ENCODE measurements at places on chromosomes 5 and 9.

GRCh38 chr9:101028346-101029314, at the start of gene PLPPR1:
TSS of gene PLPPR1 (plus strand) at chr9:101028727.
- DNase-seq, result peak; percentile 78

DNA sequence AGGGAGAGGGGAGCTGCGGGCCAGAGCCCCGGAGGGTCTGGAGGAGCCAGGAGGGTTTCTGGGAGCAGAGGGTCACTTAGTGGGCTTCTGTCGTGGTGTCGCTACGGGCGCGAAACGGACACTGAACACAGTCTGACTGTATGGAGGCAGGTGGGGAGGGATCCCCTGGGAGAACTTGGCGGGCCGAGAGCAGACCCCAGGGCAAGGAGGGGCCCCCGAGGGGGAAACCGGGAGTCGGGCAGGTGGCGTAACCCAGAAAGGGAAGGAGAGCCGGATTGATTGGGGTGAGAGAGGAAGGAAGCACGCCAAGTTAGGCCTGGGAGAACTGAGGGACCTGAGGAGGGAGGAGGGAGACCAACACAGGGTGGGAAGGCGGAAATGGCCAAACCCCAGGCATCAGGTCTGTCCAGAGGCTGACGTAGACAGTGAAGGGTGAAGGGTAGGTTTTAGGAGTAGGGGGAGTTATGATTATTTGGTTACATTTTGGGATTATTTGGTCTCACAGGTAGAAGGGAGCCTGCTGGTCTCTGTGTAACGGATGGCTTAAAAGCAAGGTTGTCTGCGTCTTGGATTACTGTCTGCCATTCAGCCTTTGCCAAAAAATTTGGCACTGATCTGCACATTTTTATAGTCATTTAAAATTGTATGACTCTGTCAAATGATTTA, 3.3 kb upstream of the MSMP start:
- DNase-seq, result peak; percentile 80

DNA sequence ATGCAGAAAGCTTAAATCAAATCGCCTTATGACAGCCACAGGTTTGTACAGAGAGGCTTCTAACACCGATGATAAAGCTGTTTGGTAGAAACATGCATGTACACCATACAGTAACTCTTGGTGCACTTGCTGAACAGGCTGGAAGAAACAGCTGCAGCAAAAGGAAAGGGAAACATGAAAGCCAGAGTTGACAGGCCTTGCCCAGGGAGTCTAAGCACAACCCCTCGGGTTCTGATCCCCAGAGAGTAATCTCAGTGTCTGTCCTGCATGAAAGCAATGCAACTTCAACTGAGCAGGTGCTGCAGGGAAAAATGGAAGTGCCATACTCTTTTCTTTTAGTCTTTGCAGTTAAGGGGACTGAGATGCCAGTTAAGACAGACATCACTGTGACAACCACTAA, 419.9 kb downstream of the BNC2 start:
- no peak for DNase-seq

DNA sequence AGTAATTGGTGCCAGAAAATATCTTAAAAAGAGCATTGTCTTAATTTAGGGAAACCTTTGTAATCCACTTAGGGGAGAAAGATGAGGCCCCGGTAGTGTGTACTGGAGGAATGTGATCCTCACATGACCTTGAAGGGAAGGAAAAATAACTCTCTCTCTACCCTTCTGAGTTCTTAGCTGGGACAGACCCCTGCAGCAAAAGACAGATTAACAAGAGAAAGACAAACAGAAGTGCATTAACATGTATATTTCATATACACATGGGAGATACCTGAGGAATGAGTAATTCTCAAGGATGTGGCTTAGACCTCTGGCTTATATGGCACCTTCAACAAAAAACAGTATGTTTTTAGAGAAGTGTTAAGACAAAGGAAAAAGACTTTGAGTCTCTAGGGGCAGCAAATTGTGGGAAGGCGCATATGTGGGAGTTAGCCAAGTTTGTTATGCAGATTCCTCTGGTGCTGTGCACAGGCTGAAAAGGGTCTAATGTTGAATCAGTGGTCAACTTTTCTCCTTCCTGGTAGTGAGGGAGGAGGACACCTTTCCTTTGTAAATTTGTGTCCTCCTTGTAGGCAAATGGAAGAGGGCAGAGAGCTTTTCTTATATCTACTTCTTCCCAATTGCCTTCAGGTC, 138.8 kb downstream of the LRRC70 start:
- no peak for DNase-seq

DNA sequence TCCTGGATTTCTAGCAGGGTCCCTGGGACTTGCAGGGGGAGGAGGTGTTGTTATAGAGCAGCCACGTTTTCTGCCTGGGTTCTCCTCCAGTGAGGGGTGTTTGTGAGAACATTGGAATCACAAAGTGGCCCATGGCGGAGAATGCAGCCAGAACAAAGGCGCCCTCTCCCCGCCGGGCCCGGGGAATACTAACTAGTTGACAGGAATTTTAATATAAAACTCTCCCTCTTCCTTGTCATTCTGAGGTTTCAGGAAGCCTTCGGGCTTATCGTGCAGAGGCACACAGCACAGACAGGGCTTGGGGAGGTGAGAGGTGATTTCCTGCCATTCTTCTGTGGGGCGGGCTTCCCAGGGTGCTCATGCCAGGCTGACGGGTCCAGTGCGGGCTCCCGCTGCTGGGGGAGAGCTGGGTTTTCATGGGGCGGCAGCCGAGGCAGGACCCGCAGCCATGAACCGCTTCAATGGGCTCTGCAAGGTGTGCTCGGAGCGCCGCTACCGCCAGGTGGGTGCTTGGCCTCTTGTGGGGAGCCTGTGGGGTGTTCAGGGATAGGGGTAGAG, 37.7 kb downstream of the RGS3 start:
- no peak for DNase-seq

DNA sequence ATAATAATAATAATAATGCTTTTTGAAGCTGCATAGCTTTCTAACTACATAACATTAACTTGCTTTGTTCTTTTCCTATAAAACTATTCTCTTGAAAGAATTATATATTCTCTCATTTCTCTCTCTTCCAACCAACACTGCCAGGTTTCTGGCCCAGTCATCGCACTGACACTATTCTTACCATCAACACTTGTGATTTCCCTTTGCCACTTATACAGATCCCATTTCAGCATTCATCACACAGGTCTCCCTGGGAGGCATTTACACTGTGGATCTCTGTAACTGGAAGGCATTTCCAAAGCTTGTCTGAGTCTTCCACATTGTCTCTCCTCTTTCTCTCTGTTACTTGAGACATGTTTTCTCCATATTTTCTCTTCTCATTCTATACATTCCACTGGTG, 777.8 kb upstream of the ACO1 start:
- DNase-seq, result no peak

- DNase-seq, result no peak
Observed at GRCh38 chr5:14082973-14083372, 60.2 kb upstream of the TRIO start.

DNA sequence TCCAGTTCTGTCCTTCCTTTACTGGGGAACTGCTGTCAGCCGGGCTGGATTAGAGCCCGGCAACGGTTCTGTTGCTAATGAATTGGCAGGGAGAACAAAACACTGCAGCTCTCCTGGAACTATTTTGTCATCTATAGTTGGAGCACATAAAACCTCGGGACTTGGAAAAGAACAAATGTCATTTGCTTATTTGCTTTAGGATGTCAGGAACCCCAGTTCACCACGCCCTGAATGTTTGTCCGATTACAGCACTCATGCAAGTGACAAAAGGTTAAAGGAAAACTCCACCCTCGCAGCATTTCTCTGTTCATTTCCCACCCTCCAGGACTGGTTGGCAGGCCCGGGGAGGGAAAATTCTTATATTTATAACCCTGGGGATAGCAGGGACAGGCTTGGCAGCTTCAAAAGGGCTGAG, 66.4 kb upstream of the PLPP1 start:
- DNase-seq, result no peak

DNA sequence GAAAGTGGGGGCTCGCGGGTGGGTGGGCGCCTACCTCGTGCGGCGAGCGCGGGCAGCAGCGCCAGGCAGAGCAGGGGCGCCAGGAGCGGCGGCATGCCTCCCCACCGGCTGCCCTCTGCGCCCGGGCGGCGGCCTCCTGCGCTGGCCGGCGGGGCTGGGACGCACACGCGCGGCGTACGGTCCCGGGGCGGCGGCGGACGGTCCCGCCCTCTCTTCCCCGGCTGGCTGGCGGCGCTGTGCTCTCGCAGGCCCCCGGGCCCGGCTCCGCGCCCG, 220 bp downstream of the NOTCH1 start:
- DNase-seq, result no peak

DNA sequence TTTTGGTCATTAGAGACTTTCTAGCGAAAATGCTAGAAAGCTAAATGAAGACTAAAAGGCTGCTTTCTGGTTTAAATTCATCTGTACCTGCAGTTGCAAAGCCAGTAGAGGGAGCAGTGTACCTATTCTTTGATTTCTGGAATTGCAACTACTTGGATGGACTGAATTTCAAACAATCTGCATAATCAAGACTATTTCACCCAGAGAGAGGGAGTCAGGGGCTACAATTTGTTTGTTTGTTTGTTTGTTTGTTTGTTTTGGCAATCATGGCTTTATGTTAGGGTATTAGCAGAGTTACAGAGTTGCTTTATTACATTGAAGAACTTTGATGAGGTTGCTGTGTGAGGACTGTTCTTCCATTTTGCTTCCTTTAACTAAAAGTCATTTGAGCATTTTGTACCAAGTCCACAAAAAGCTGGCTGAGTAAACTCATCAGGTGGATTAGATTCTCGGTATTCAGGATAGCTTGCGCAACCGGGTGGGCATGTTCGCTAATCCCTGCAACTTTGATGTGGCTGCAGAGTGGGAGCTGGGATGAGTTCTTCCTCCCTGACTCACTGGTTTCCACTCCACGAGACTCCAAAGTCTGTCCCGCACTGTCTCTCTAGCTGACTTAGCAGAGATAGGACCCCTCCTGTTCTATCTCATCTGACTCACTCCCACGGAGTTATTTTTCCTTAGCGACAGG, 80.0 kb upstream of the TUT7 start:
- peak; percentile 83 for DNase-seq

GRCh38 chr5:116864157-116864837, 289.7 kb upstream of the SEMA6A start:
- no peak for DNase-seq

GRCh38 chr5:158430166-158430797, 571.3 kb upstream of the CLINT1 start:
- no peak for DNase-seq

GRCh38 chr9:125521462-125522327, 185.3 kb downstream of the MAPKAP1 start:
- DNase-seq, result peak; percentile 99

DNA sequence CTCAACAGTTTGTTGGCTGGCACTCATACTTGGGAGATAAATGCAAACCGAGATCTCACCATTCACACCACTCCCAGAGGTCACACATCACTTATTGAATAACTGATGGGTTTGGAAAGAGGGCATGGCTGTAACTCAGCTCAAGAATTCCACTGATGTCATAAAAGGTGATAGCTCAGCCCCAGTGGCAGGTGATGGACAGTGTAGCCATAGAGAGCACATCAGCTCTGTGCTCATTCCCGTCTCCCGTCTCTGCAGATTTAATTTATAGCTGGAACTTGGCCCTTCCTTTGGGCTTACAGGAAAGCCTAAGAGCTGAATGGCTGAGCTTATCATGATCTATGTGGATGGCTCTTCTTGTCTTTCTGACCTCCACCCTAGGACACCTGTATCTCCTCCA, 59.8 kb downstream of the INSYN2B start:
- DNase-seq, result no peak

DNA sequence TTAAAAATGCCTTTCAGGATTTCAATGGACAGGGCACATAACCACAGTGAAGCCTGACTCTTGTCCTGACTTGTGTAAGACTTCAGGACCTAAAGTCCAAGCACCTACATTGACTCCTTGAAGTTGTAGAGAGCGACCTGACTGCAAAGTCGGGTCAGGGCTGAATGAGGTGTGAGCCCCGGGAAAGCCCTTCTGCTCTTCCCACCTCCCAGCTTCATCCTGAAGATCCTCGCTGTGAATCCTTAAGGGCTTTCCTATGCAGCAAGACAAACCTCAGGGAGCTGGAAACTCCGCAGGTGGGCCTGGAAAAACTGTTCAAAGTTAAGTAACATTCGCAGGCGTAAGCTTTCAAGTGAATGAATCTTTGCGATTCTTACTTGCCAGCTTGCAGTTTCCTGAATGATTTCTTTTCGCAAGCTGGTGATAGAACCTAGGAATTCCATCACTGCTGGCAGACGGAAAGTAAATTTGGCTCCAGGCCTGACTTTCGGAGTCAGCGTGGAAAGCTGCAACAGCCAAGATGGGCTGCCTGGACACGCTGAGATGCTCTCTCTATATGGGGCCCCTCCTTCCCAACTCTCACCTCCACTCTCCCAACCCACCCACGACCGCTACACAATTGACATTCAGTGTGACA, 10.9 kb downstream of the SEMA5A start:
- DNase-seq, result no peak

DNA sequence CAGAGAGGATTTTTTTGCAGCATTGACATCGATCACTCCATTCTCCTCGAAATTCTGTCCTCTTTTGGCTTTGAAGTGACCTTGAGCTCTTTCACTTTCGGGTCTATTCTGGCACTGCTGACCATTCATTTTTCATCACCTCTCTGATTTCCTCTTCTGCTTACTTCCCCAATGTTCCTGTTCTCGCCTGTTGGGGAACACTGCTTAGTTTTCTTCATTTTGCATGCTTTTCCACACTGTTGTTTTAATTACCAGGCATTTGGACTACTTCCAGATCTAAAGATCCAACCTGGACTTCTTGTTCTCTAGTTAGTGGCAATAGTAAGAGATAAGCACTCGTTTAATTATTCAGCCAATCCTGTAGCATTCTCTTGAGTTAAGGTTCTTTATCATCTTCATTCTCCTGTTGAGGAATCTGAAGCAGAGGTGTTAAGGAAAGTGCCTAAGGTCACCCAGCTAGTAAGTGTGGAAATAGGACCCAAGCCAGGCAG, 53.4 kb downstream of the MAN2A1 start:
- no peak for DNase-seq

DNA sequence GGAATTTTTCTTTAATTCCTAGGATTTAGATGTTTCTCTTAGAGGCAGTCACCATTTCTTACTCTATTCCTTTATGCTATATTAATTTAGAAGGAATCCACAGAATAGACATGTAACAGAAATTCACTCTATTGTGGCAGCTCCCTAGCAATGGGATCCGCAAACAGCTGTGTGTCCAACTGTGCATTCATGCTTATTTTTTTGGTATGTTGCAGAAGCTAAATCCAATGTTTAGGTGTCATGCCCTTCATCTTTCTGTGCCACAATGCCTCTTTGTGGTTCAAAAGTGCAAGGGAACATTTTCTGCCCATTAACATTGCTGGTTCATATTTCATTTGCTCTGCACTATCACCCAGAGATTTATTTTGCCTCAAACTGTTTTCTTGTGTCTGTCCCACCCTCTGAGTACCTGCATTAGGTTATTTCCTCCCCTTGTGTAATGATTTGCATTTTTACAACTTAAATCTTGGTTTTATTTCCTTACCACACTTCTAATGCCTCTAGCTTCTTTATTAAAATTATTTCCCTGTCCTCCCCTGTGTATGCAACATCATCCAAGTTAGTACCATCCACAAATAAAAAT, 816.5 kb downstream of the EFNA5 start:
- no peak for DNase-seq

All from RKO (cell line).